Right cardiac atrium (tissue), 5 donors: ENCODE measurements at places on chromosomes 1 and 21. TPM values are rescaled to one million over a fixed set of nuclear protein-coding genes. Genes with fewer than 3 reads are reported as not detected.

GRCh38 chr1:23466423-23466989 lies 17.5 kb downstream of the ASAP3 start:
- no peak for DNase-seq

GRCh38 chr1:151518936-151519335 lies 7.7 kb downstream of the CGN start:
- DNase-seq = no peak

- DNase-seq = no peak
These were observed 71.5 kb downstream of the IFI44 start for GRCh38 chr1:78721136-78721535.

DNA sequence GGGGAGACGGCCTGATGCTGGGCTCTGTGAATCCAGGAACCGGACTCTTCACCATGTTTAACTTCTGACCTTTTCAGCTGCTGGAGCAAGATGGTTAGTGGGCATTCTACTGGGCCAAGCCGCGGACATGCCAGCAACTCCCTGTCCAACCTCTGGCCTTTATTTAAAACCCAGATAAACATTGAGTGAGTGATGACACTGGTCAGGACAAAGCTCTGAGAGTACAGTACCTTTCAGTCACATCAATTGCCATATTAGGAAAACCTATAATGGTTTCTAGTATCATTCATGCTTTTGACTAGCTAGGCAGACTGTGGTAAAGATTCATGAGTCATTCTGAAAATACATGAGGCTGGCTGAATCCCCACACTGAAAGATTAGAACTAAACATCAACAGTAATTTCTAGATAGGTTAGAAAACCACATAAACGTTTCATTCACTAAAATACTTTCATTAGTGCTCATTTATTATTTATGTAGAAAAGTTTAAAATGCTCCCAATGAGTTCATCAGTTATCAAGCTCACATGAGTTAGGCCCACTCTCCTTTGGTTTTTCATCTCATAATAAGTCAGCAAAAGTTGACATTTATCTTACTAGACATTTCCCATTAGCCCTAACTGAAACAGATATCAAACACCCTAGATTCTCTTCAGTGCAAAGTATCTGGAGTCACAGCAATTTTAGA lies 7.1 kb upstream of the ACTA1 start:
- DNase-seq = no peak

GRCh38 chr1:242318140-242318539 lies 206.4 kb downstream of the PLD5 start:
- no peak for DNase-seq

DNA sequence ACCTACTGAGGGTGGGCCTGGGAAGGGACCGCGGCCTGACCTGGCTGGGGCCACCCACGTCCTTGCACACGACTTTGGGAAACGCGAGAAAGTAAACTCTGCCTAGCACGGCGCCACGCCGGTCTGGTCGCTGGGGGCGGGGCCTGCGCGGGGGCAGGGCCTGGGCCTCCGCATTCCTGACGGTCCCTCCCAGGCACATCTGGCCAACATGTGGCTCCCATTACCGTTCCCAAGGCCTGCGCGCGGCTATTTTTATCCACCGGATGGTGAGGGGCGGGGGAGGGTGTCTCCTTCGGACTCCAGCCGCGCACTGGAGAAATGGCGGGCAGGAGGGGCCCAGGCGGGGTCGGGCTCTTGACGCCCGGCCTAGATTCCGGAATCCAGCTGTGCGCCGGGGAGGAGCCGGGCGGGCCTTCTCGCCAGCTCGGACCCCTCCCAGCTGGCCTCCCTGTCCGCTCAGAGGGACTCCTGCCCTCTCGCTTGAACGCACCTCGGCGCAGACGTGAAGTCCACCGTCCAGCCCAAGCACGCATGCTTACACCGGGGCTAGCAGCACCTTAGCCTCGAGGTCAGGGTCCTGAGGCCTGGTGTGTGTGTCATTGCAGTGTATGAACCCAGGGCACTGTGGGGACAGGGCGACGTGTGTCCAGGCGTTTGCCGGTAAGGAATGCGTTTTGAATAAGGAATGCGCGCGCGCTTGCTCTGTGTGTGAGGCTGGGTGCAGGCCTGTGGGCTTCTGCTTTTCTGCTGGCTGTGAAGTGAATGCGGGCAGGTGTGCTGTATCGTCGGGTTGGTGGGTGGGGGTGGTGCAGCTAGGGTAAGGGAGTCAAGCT lies 2.1 kb downstream of the EVA1B start:
- DNase-seq = peak; percentile 93

DNA sequence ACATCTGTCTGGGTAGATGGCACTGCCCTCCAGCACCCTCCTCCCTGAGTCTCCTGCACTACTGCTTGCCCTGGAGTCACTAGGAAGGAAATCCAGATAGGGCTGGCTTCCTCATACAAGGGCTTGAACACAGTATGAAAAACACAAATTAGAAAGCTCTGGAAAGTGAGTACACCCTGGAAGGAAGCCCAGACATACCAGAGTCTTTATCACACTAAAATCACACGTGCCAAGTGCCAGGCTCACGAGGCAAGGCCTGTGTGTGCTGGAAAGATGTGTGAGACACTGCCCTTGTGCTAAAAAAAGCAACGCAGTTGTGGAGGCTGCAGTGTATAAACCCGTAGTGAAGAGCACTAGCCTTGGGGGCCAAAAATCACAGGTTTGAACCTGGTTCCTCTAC lies 28.3 kb upstream of the S100A7 start:
- DNase-seq = no peak

DNA sequence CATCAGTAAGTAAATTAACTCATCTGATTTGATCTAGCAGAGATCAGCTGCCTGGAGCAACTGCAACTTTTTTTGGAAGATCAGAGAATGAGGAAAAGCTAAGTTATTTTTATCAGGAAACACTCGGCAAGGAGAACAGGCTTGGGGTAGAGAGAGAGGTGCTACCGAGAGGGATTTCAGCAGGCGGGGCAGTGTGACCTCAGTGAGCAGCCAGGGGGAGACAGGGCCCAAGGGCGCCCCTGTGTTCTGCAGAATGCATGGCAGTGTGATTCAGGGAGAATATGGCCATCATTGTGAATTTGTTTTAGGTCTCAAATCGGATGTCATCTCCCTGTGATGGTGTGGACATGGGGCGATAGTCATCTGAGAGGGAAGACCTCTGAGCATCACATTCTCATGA lies 484.1 kb upstream of the VAMP3 start:
- no peak for DNase-seq

Gene FMO1
- total RNA-seq = 0.25 TPM
